Endothelial cell of umbilical vein (primary cell): ENCODE measurements at places on chromosomes 6 and 20. TPM values are rescaled to one million over a fixed set of nuclear protein-coding genes. Genes with fewer than 3 reads are reported as not detected.

Gene ELOVL2
- not detected in 2 replicates for total RNA-seq

Gene TNNC2
- total RNA-seq = not detected in 2 replicates

Gene TGM2
- 708 and 868 TPM in 2 replicates for total RNA-seq

Gene HMGCLL1
- not detected in 2 replicates for total RNA-seq

Gene CRIP3
- total RNA-seq = not detected in 2 replicates

- H3K36me3 ChIP-seq = no peaks in the 10 kb centered on the region
- DNase-seq = no peak
- no peak overlapping the region for H3K27ac ChIP-seq
- no peaks in the 10 kb centered on the region for H3K4me1 ChIP-seq
- H3K27me3 ChIP-seq = no peaks in the 10 kb centered on the region
Measured at GRCh38 chr6:145829950-145830349, 15.4 kb upstream of the FBXO30 start.

- H3K4me3 ChIP-seq = peak overlapping the region; percentile 40
- H3K27me3 ChIP-seq = no peaks in the 10 kb centered on the region
- peaks cover 9% of the 10 kb centered on the region for H3K4me1 ChIP-seq
- peak; percentile 53 for DNase-seq
- no peaks in the 10 kb centered on the region for H3K36me3 ChIP-seq
Measured at GRCh38 chr6:43052842-43053544, 658 bp downstream of the CUL7 start.

DNA sequence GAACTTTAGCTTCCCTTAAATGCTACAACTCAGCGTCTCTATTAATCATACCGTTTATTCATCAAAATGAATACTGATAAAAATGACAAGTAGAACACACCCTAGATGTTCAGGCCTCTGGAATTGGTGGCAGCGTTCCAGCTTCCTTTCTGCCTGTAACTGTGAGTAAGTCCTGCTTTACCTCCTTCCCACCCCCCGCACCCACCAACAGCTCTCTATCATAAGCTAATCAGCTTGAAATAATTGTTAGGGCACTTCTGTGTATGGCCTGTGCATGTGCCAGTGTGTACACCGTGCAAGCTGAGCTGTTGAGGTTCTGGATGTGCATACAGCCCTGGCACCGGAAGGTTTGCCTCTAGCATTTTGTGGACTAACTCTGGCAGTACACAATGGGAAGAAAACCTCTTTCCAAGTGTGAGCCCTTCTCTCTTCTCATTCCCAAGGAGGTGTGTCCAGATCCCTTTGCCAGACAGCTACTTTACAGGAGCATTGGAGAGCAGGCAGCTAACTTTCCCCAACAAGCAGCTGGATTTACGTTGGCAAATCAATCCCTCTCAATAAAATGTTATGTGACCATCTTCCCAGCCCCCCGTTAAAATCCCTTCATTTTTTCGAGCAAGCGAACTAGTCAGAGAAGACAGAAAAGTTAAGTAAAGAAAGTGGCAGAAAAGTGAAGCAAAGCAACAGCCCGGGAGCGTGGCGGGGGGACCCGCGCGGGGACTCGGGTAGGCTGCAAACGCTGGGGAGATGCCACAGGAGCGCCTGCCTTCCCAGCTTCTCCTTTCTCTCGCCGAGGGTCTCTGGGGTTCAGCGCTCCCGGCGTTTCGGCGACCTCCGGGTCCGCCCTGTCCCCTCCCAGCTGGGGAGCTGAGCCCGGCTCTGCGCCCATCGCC lies 803 bp upstream of the ADGRG6 start:
- peak overlapping the region; percentile 91 for H3K27ac ChIP-seq
- H3K36me3 ChIP-seq = no peaks in the 10 kb centered on the region
- H3K4me3 ChIP-seq = peak overlapping the region; percentile 82
- H3K4me1 ChIP-seq = peaks cover 32% of the 10 kb centered on the region

DNA sequence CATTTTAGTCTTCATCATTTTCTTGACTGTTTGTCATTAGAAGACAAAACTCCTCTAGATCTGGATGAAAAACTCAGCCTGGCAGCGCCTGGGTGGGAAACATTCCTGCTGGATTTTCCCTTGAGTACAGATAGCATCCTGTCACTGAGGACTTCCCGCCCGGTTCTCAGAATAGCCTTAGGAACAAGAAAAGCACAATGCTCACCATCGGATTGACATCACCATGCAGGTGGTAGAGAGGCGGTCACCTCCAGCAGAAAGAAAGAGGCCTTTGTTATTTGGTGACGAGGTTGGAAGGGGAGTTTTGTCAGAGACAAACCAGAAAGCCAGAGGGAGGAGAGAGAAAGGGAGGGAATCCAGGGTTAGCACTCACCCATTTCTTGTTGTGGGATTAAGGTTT lies 39.8 kb downstream of the KIF25 start:
- H3K4me1 ChIP-seq = peaks cover 18% of the 10 kb centered on the region
- H3K4me3 ChIP-seq = no peak overlapping the region
- H3K36me3 ChIP-seq = no peaks in the 10 kb centered on the region
- no peak for DNase-seq
- H3K27me3 ChIP-seq = no peaks in the 10 kb centered on the region
- H3K27ac ChIP-seq = no peak overlapping the region

DNA sequence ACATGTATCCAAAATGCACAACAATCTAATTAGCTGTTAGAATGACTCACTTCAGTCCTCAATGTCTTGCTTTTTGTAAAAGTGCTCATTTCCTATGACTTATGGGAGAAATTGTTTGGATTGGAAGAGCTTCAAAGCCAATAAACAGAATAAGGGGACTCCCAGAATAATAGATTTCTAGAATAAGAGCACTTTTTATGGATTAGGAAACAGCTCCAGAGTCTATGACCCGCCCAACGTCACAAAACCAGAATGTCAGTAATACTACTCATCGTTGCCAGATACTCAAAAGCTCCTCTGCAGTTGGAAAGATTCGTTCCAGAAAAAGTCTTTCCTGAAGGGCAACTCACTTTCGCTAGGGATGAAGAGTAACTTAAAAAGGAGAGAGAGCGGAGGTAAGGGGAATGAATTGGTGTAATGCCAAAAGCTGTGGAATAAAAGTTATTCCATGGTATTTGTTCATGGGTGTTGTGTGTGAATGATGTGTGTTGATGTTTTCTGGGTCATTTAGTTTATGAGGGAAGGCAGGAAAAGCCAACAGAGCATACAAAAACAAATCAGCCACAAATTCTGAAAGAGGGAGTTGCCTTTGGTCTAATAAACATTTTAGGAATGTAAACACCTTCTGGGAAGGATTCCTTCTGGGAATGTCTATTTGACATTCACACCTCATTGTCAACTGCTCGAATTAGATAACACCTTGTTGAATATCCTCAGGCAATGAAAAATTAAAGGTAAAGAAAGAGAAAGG lies 64.6 kb downstream of the SYNE1 start:
- H3K4me1 ChIP-seq = peaks cover 19% of the 10 kb centered on the region
- H3K27me3 ChIP-seq = peaks cover 12% of the 10 kb centered on the region
- DNase-seq = peak; percentile 78
- H3K27ac ChIP-seq = no peak overlapping the region
- no peaks in the 10 kb centered on the region for H3K36me3 ChIP-seq

GRCh38 chr20:605237-605636 lies 4.9 kb downstream of the TCF15 start:
- no peak overlapping the region for H3K27ac ChIP-seq
- H3K27me3 ChIP-seq = peaks cover 19% of the 10 kb centered on the region
- H3K4me3 ChIP-seq = no peak overlapping the region
- H3K4me1 ChIP-seq = no peaks in the 10 kb centered on the region
- DNase-seq = no peak
- H3K36me3 ChIP-seq = no peaks in the 10 kb centered on the region

GRCh38 chr6:32148289-32149091 lies 3.2 kb downstream of the PRRT1 start:
- H3K4me1 ChIP-seq = peaks cover 16% of the 10 kb centered on the region
- H3K4me3 ChIP-seq = peak overlapping the region; percentile 53
- peak; percentile 66 for DNase-seq
- H3K27me3 ChIP-seq = peaks cover 27% of the 10 kb centered on the region

- no peak overlapping the region for H3K27ac ChIP-seq
- DNase-seq = no peak
- peaks cover 8% of the 10 kb centered on the region for H3K27me3 ChIP-seq
- H3K4me3 ChIP-seq = no peak overlapping the region
Measured at GRCh38 chr6:108714766-108715414, 133.3 kb upstream of the ARMC2 start.

DNA sequence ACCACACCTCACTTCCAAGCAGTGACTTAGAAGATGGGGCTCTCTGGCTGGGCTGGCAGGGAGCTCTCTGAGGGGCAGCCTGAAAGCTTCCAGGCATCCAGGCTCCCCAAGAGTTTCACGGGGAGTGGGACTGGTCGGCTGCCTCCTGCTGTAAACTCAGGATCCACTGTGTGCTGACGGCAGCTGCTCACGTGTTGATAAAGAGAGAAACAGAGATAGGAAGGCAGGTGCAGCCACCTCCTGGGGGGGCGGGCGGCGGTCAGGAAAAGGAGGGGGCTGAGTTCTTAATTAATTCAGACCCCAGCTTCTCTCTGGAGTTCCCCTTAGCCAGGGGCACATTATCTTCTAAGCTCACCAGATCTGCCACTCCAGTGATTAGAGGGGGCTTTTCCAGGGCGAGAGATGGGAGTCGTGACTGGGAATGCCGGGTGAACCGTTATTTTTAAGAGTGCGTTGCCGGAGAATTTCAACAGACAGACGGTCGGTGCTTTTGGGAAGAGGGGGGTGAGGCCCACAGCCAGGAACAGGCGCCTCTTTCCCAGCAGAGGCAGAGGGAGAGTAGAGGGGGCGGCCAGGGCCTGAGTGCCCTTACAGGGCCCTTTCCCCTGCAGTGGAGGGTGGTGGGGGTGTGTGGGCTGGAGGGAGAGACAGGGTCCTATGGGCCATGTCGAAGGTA lies 70.9 kb downstream of the CD40 start:
- DNase-seq = no peak
- H3K27ac ChIP-seq = no peak overlapping the region
- H3K36me3 ChIP-seq = no peaks in the 10 kb centered on the region
- H3K4me1 ChIP-seq = no peaks in the 10 kb centered on the region
- H3K27me3 ChIP-seq = no peaks in the 10 kb centered on the region
- H3K4me3 ChIP-seq = no peak overlapping the region

- H3K27me3 ChIP-seq = no peaks in the 10 kb centered on the region
- H3K4me3 ChIP-seq = no peak overlapping the region
- no peaks in the 10 kb centered on the region for H3K4me1 ChIP-seq
- DNase-seq = no peak
- no peak overlapping the region for H3K27ac ChIP-seq
Measured at GRCh38 chr6:102327697-102328225, 934.3 kb downstream of the GRIK2 start.

DNA sequence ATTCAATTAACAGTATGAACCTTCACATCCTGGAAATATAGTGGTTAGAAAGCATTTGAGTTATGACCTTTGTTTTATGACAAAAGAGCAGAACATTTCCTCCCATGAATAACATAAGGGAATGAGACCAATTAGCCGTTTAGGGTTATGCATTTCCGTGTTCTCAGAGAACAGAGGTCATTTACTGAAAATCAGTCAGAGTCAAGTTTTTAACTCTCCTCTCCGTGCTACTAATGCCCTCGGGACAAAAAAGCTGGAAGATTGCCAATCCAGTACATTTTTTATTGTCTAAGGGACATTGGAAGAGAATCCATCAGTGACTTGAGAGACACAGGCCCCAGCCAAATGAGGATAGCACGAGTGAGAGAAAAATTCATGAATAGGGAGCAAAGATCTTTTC lies 632.7 kb downstream of the RFPL4B start:
- H3K36me3 ChIP-seq = no peaks in the 10 kb centered on the region
- H3K4me1 ChIP-seq = peaks cover 23% of the 10 kb centered on the region
- H3K27me3 ChIP-seq = no peaks in the 10 kb centered on the region
- H3K27ac ChIP-seq = peak overlapping the region; percentile 32
- H3K4me3 ChIP-seq = no peak overlapping the region
